Activated B cell treated with CpG ODN at 0.5 μM for 24 hours (primary cell): ENCODE measurements at places on chromosomes 7 and 10.

DNA sequence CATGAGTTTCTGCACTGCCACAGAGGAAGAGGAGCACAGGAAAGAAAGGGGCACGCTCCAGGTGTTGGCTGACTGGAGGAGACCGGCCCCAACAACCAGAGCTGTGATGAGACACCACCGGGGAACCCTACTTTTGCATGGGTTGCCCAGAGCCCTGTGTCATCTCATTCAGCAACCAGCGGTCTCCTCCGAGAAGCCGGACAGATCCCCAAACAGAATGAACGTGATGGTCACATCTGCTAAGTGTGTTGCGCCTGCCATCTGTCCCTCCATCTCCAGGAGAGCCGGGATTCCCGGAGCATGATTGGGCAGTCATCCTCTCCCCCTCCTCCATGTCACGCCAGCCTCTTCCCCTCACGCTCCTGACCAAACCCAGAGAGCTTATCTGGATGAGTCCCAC, 22.9 kb downstream of the PARP12 start:
- no peak overlapping the region for H3K4me3 ChIP-seq
- H3K4me1 ChIP-seq, result peaks cover 14% of the 10 kb centered on the region

GRCh38 chr10:113436851-113437250, 116.0 kb upstream of the HABP2 start:
- no peak for DNase-seq
- H3K27me3 ChIP-seq, result peaks cover 3% of the 10 kb centered on the region
- H3K4me1 ChIP-seq, result no peaks in the 10 kb centered on the region
- no peaks in the 10 kb centered on the region for H3K36me3 ChIP-seq

GRCh38 chr7:115775981-115776380, 254.6 kb downstream of the TFEC start:
- no peak overlapping the region for H3K4me3 ChIP-seq
- no peaks in the 10 kb centered on the region for H3K36me3 ChIP-seq
- no peaks in the 10 kb centered on the region for H3K27me3 ChIP-seq
- H3K4me1 ChIP-seq, result no peaks in the 10 kb centered on the region
- no peak overlapping the region for H3K27ac ChIP-seq
- no peak for DNase-seq

GRCh38 chr7:24318326-24318725, 34.3 kb downstream of the NPY start:
- no peak overlapping the region for H3K27ac ChIP-seq
- H3K36me3 ChIP-seq, result no peaks in the 10 kb centered on the region
- H3K27me3 ChIP-seq, result peaks cover 7% of the 10 kb centered on the region
- H3K4me3 ChIP-seq, result no peak overlapping the region
- no peak for DNase-seq
- H3K4me1 ChIP-seq, result no peaks in the 10 kb centered on the region

DNA sequence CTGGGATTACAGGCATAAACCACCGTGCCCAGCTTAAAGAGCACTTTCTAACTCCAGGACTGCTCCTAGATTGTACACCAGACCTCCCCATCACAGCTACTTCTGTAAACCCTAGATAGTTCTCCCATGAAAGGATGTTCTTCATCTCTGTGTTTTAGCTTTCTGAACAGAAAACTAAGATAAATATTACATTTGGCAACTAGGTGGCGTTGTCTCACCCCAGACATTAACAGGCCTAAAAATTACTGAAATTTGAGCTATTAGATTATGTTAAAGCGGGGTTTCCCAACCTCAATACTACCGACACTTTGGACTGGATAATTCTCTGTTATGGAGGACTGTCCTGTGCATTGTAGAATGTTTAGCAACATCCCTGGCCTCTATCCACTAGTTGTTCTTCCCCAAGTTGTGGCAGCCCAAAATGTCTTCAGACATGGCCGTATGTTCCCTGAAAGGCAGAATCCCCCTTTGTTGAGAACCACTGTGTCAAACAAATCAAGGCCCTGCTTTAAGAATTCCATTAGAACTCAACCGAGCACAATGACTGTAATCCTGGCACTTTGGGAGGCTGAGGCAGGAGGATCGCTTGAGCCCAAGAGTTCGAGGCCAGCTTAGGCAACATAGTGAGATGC, 19.1 kb downstream of the ATOH7 start:
- H3K27me3 ChIP-seq, result peaks cover 2% of the 10 kb centered on the region
- DNase-seq, result no peak
- H3K4me1 ChIP-seq, result no peaks in the 10 kb centered on the region
- no peaks in the 10 kb centered on the region for H3K36me3 ChIP-seq
- H3K27ac ChIP-seq, result no peak overlapping the region

DNA sequence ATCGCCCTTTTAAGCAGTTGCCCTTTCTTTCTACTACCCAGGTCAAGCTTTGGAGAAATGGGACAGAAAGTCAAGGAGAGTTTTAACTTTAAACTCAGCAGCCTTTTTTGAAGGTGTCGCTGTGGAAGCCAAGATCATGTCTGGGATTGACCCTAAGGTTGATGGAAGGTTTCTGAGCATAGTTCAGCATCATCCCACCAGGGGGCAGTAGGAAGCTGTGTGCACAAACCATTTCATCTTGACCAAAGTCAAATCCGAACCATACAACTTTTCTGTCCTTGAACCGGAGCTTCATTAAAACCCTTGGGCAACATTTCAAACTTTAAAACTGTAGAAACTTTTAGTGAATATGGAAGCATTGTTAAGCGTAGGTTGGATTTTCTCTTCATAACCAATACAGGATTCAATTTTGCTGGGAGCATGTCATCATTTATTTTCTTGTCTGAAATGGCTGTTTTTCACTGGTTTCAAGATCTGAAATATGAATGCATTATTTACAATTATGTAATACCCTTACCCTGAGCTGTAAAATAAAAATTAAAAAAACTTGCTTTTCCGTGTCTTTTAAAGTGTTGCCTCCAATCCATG, 214.4 kb upstream of the KIAA1217 start:
- DNase-seq, result no peak
- H3K27me3 ChIP-seq, result no peaks in the 10 kb centered on the region
- H3K4me1 ChIP-seq, result no peaks in the 10 kb centered on the region
- H3K36me3 ChIP-seq, result no peaks in the 10 kb centered on the region
- H3K27ac ChIP-seq, result no peak overlapping the region

DNA sequence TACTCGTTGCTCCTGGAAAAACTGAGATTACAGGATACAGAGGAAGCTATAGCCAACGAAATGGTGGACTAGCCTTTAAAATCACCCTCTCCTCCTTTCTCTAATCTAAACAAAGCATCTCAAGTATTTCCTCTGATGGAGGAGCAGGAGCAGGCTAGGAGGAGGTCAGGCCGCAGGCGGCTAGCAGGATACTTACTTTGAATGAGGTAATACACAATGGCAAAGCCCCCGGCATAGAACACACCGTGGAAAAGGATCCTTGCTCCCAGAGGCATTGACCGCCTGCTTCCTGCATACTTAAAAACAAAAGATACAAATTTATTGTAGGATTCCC, 64.4 kb downstream of the STK17A start:
- H3K27me3 ChIP-seq, result no peaks in the 10 kb centered on the region
- peaks cover 97% of the 10 kb centered on the region for H3K4me1 ChIP-seq
- DNase-seq, result no peak
- peaks cover 48% of the 10 kb centered on the region for H3K36me3 ChIP-seq
- peak overlapping the region; percentile 90 for H3K27ac ChIP-seq
- H3K4me3 ChIP-seq, result peak overlapping the region; percentile 72

DNA sequence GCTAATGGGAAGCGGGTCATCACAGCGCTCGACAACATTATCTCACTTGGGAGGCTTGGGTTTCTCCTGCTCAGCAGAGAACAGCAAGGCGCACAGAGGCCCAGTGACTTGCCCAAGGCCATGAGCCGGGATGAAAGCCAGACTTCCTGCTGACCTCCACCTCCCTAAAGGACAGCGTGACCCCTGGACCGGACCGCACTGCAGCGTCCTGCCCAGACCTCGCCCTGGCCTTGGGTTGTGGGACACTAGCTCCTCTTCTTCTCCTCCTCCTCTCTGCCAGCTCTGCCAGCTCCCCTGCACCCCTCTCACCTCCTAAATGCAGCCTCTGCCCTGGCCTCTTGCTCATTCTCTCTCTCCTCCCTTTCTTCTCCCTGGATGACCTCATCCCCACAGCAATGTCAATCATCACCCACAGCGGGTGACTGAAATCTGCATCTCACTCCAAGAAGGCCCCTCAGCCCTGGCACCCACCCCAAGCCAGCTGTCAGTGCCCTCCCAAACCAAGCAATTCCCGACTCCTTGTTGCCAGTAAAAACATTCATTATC, 19.4 kb downstream of the SPOCK2 start:
- H3K4me1 ChIP-seq, result peaks cover 3% of the 10 kb centered on the region
- H3K27ac ChIP-seq, result peak overlapping the region; percentile 35
- peaks cover 72% of the 10 kb centered on the region for H3K36me3 ChIP-seq
- no peak overlapping the region for H3K4me3 ChIP-seq
- DNase-seq, result no peak

GRCh38 chr10:33478089-33478674, 143.7 kb upstream of the NRP1 start:
- H3K27me3 ChIP-seq, result no peaks in the 10 kb centered on the region
- no peak overlapping the region for H3K4me3 ChIP-seq
- no peaks in the 10 kb centered on the region for H3K36me3 ChIP-seq
- no peak for DNase-seq

DNA sequence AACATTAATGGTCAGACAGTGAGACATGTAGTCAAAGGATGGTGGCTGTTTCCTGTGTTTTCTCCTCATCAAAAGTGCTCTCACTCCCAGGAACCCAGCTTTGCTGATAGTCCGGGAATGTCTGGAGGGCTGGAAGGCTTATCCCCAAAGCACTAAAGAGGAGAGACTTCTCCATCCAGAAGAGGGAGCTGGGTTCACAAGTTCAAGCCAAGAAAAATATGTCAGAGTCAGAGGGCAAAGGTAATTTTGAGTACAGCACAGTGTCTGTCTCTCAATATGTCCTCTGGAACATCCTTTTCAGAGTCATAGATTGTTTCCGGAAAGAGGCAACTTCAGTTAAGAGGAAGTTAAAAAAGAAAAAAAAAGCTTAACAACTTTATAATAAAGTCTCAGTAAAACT, 281.5 kb upstream of the PHYHIPL start:
- H3K36me3 ChIP-seq, result no peaks in the 10 kb centered on the region
- no peak overlapping the region for H3K4me3 ChIP-seq
- no peaks in the 10 kb centered on the region for H3K4me1 ChIP-seq
- no peak overlapping the region for H3K27ac ChIP-seq

GRCh38 chr7:141990011-141990725, 5.5 kb upstream of the MGAM start:
- no peak for DNase-seq
- no peak overlapping the region for H3K27ac ChIP-seq
- H3K4me1 ChIP-seq, result no peaks in the 10 kb centered on the region
- H3K4me3 ChIP-seq, result no peak overlapping the region

GRCh38 chr10:10418387-10418786, 599.3 kb upstream of the CELF2 start:
- H3K27ac ChIP-seq, result no peak overlapping the region
- no peaks in the 10 kb centered on the region for H3K27me3 ChIP-seq
- H3K4me3 ChIP-seq, result no peak overlapping the region
- DNase-seq, result no peak

DNA sequence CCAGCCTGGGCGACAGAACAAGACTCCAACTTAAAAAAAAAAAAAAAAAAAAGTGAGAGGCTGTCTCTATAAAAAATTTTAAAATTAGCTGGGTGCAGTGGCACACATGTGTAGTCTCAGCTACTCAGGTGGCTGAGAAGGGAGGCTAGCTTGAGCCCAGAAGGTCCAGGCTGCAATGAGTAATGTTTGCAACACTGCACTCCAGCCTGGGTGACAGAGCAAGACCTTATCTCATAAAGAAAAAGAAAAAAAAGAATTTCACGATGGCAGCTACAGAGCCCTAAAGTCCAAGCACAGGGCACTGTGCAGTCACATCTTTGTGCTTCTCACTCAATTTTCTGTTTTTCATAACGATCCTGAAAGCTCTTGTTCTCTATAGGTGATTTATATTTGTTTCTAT, 209.5 kb upstream of the KCTD7 start:
- peaks cover 7% of the 10 kb centered on the region for H3K4me1 ChIP-seq
- DNase-seq, result no peak
- no peaks in the 10 kb centered on the region for H3K27me3 ChIP-seq
- H3K4me3 ChIP-seq, result no peak overlapping the region
- H3K36me3 ChIP-seq, result peaks cover 10% of the 10 kb centered on the region
- no peak overlapping the region for H3K27ac ChIP-seq

GRCh38 chr7:80848841-80849240, 70.0 kb downstream of the SEMA3C start:
- no peaks in the 10 kb centered on the region for H3K4me1 ChIP-seq
- H3K4me3 ChIP-seq, result no peak overlapping the region
- H3K27ac ChIP-seq, result no peak overlapping the region
- no peaks in the 10 kb centered on the region for H3K36me3 ChIP-seq
- no peaks in the 10 kb centered on the region for H3K27me3 ChIP-seq
- DNase-seq, result no peak

GRCh38 chr7:22841954-22842353, 19.3 kb upstream of the TOMM7 start:
- no peaks in the 10 kb centered on the region for H3K27me3 ChIP-seq
- no peak overlapping the region for H3K4me3 ChIP-seq
- H3K36me3 ChIP-seq, result no peaks in the 10 kb centered on the region
- DNase-seq, result no peak

DNA sequence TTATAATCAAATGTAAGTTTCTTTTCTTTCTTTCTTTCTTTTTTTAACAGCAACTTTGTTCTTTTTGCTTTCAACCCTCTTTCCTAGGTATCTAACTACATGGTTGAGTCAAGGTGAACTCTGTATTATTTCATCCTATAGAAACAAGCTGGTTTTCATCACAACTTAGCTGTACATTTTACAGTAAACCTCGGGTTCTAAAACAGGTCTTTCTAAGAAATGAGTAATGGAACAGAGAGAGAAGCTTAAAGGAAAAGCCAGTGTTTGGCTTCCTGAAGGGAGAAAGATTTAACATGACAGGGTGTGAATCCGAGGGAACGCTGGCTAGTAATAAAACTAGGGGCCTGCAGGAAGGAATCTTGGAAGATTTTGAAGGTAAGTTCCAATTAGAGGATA, 143.4 kb upstream of the ITGB1 start:
- H3K4me3 ChIP-seq, result no peak overlapping the region
- H3K4me1 ChIP-seq, result peaks cover 55% of the 10 kb centered on the region
- peak overlapping the region; percentile 59 for H3K27ac ChIP-seq
- H3K27me3 ChIP-seq, result no peaks in the 10 kb centered on the region
- H3K36me3 ChIP-seq, result peaks cover 3% of the 10 kb centered on the region

GRCh38 chr7:12728192-12728538, 40.7 kb downstream of the ARL4A start:
- peaks cover 4% of the 10 kb centered on the region for H3K4me1 ChIP-seq
- no peaks in the 10 kb centered on the region for H3K36me3 ChIP-seq
- no peaks in the 10 kb centered on the region for H3K27me3 ChIP-seq
- no peak overlapping the region for H3K27ac ChIP-seq

- peak overlapping the region; percentile 2 for H3K4me3 ChIP-seq
- H3K4me1 ChIP-seq, result peaks cover 27% of the 10 kb centered on the region
- DNase-seq, result no peak
- peak overlapping the region; percentile 30 for H3K27ac ChIP-seq
- H3K27me3 ChIP-seq, result no peaks in the 10 kb centered on the region
Observed at GRCh38 chr7:92768501-92769393, 67.6 kb downstream of the CDK6 start.
